ENCODE measurements at places on chromosomes 4 and X. TPM values are rescaled to one million over a fixed set of nuclear protein-coding genes. Genes with fewer than 3 reads are reported as not detected.

SPATA4 gene
- total RNA-seq, result not detected

BTK gene
- total RNA-seq, result 7.7 TPM

SLC16A2 gene
- 7.9 TPM for total RNA-seq

SLC9B1 gene
- not detected for total RNA-seq

DNA sequence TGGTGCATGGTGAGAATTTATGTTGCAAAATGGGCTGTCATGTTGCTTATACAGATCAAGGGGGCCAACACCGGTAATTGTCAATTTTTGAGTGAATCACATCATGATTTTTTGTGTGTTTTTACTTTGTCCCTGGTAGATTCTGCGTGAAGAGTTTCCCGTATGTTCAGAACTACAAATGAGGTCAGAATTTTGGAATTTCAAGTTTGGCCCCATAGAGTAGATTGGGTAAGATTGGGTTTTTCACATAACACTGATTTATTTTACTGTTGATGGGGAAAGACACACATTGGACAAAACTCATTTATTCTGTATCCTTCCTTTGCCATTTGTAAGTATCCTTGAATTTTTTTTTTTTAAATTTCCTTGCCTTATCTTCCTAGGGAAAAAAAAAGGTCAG lies 158.5 kb upstream of the MXRA5 start:
- no peak for DNase-seq

GRCh38 chrX:50751091-50751490 lies 62.9 kb downstream of the SHROOM4 start:
- DNase-seq, result no peak

DNA sequence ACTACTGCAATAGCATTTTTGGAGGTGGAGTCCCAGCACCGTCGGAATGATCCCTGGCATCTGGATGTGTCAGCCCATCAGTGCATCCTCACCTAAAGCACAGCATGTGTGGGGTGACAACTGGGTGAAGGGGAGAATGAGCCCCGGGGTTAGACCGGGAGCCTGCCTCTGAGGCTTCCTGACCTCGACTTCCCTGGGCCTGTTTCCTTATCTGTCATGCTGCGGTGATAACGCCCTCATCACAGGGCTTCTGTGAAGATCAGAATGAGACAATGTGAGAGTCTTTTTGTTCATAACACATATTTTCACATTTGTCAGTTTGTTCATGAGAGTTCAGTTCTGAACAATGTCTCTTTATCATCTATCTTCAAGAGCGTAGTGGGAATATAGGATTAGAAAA lies 31.1 kb upstream of the PDLIM3 start:
- DNase-seq, result no peak

DNA sequence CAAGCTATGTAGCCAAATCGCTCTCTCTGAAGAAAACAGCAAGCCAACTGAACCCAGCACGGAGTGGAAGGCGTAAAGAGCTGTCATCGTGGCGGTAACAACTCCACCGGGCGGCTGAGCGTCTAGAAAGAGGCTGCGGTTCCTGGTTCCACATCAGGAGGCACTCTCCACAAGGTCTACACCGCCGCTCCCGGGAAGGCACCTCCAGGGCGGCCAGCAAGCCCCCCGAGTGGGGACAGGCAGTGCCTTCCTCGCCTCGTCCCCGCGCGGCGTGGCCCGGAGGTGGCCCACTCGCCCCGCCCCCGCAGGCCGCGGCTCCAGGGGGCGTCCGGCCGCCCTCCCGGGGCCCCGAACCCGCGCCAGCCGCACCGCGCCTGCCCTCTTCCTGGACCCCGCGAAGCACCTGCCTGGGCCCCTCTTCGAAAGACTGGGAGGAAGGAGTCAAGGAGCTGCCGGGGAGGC lies 755 bp downstream of the KLHL8 start:
- DNase-seq, result no peak

GRCh38 chr4:52846502-52846901 lies 15.6 kb upstream of the RASL11B start:
- no peak for DNase-seq

- DNase-seq, result no peak
These were observed 83.0 kb downstream of the LRP2BP start for GRCh38 chr4:185312699-185313098.

DNA sequence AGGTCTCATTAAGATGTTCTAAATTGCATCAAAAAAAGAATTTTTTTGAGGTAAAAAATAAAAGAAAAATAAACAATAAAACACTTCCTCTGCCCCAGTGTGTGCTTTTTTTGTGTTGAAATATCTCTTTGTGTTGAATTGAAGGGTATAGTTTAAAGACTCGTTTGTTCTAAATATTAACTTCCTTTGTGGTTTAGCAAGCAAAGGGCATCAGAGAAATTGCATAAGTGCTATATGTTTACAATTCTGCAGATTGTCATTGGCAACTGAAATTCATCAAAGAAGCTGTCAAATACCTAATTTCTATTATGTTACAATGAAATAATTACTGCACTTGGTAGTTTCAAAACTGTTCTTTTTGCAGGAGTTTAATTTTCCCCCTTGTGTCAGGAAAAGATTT lies 260.5 kb downstream of the DKK2 start:
- DNase-seq, result no peak

- no peak for DNase-seq
These were observed 211.4 kb downstream of the FMR1NB start for GRCh38 chrX:148192547-148192946.

DNA sequence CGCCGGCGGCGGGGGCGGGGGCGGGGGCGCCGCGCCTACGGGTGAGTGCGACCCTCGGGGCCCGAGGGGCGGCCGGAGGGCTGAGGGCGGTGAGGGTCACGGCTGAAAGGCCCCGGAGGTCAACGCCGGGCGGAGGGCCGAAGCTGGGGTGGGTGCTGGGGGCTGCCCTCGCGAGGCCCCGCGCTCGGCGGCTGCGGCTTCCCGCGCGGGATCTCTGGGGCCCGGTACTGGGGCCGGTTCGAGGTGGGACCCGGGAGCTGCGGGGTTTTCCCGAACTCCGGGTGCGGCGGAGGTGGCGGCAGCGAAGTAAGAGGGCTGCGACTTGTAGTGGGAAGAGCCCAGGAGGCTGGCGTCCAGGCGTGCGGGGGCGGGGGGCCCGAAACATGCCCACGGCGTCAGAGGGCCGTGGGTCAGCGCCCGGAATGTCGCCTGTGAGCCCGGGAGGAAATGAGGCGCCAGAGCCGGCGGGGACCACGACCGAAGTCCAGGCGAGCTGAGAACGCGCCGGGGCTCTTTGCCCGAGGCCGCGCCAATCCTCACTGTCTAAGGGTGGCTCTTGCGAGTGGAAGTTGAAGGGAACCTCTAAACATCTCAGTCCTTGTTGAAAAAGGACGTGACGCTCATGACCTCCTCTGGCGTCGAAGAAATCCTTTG lies 407 bp downstream of the IL13RA1 start:
- peak; percentile 10 for DNase-seq

DNA sequence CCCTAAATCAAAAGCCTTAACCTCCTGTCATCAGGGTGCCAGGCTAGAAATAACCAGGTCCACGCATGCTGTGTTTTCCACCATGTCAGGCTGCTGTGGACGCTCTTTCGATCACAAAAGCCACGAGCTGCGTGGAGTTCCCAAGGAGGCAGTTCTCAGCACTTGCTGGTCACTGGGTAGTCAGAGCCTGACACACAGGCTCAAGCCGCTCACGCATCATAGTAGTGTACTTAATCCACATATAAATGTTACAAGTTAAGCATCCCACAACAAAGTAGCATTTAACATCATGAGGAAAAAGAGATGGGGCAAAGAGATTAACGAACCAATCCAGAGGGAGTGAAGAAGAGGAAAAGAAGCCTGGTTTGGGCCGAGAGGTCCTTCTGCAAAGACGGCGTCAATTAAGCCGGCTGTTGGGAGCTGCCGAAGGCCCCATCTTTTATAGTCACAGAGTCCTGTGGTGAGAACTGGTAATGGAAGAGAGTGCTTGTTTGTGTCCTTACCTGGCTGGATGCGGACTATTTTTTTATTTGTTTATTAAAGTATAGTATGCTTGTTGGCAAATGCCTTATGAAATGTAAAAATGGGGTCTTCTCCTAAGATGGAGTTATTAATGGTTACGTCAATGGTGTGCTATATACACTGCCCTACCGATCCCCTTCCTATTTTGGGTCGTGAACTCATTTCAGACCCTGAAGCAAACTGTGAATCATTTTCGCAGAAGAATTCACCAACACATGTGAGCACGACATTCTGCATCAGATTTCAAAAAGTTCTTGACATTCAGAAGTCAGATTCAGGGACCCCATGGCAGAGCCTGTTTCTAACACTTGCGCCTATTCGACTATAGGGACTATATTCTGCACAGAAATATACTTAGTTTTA lies 675 bp downstream of the PRIMPOL start:
- DNase-seq, result no peak

- no peak for DNase-seq
These were observed 44.1 kb upstream of the SH3RF1 start for GRCh38 chr4:169314906-169315305.

- DNase-seq, result no peak
These were observed 96.6 kb upstream of the TEX13A start for GRCh38 chrX:105317117-105317516.

GRCh38 chrX:31334997-31335396 lies 263.2 kb upstream of the FTHL17 start:
- no peak for DNase-seq

DNA sequence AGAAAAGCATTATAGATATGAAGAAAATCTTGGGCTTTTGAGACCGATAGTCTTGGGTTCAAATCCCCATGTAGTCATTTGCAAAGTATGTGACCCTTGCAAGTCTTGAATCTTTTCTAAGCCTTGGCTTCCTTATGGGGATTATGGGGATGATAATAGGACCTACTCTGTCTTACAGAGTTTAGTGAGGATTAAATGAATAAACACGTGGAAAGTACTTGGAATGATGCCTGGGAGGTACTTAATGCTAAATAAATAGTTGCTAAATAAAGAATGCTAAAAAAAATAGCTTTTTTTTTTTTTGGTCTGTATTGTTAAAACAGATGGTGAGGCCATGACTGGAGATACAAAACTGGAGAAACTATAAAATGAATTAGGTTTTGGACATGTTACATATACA lies 292.7 kb downstream of the GPAT3 start:
- no peak for DNase-seq

- DNase-seq, result no peak
These were observed 7.7 kb upstream of the HAND2 start for GRCh38 chr4:173537613-173538147.
